ENCODE measurements at places on chromosomes 4 and X.

- DNase-seq: no peak
Observed at GRCh38 chr4:129138810-129139496, 43.0 kb downstream of the C4orf33 start.

GRCh38 chr4:3791910-3792542 is 25.8 kb downstream of the ADRA2C start:
- DNase-seq: no peak

DNA sequence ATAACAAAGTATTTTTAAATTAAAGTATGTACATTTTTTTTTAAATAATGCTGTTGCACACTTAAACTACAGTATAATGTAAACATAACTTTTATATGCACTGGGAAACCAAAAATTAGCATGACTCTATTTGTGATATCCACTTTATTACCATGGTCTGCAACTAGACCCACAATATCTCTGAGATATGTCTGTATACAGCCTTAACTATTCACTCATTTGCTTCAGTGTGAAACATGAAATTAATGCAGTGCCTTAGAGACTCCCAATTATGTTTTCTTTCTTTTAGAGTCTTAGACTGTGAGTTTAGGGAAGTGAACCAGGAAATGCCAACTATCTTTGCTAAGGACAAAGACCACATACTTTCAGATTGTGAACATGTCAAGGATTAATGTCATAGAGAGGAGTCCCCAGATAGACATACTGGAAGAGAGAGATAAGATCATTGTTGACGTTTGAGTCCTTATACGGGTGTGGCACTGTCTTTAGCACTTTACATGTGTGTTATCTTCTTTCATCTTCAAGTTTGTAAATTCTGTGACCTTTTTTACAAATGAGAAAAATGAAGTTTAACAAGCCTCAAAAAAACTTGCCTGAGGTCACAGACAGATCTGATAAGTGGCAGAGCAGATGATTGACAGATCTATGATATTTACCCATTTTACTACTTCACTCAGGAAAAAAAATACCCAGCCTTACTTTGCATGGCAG is 23.2 kb downstream of the CXorf58 start:
- DNase-seq: no peak

- no peak for DNase-seq
Observed at GRCh38 chr4:110617646-110618580, 5.0 kb downstream of the PITX2 start.

DNA sequence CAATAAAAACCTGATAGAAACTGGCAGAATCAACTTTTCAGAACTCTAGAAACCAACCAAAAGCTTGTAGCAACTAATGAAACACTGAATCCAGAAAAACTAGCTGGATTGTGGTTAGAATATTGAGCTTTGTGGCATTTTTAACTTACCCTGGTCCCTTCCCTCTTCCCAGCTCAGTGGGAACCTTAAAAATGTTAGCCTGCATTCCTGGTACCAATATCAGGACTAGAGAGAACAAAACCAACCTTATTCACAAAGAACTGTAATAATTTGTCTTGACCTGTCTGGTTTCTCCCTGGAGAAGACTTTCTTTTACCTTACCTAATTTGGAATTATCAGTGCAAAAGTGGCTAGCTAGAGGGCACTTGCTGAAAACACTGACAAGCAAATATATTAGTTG is 21.2 kb downstream of the SH3D19 start:
- DNase-seq: no peak

GRCh38 chrX:8738588-8739189 is 6.8 kb upstream of the ANOS1 start:
- DNase-seq: no peak

GRCh38 chr4:102036619-102037376 is 246.3 kb downstream of the BANK1 start:
- DNase-seq: no peak

DNA sequence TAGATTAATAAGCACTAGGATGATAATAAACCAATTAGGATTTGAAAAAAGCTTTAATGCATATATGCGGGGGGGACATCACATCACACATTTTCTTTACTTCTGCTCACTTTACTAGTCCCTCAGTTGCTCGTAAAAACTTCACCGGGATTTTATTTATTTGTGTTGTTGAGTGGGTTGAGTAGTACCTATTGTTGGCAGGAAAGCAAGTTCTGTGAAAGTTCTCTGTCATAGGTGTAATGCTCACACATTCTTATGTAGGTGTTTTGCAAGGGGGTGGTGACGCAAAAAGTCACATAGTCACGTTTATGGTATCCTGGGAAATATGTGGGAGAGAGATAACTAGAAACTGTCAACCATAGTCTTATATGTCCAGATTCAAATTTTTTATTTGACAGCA is 65.3 kb downstream of the PDLIM5 start:
- no peak for DNase-seq

DNA sequence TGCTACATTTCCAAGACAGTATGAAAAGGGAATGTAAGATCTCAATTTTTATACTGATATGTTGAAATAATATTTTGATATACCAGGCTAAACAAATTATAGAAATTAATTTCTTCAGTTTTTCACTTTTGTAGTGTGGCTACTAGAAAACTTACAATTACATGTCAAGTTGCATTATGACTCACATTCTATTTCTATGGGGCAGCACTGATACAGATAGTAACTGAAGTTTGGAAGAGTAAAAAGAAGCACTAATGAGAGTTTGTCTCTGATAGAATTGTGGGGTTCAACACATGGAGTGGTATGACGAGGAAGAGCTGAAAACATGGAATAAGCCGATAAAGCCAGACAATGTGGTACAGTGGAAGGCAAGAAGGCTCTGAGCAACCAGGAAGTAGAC is 95.6 kb downstream of the NR3C2 start:
- DNase-seq: no peak

- DNase-seq: no peak
Observed at GRCh38 chr4:103073792-103074438, 2.6 kb downstream of the SLC9B2 start.

DNA sequence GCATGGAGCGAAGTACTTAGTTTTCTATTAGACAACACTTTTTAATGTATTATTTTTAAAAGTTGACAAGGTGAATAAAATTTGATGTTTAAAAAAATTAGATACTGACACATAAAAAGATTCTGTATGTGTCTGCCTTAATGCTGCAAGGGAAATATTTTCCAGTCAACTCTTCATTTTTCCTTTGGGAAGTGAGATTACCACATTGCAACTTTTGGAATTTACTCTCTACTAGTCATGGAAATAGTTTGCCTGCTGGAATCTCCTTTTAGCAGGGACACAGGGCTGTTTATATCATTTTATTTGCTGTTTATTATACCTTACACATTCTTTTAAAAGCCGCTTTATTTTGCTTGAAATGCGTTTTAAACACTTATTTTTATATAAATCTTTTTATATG is 135.1 kb downstream of the MID1 start:
- no peak for DNase-seq

DNA sequence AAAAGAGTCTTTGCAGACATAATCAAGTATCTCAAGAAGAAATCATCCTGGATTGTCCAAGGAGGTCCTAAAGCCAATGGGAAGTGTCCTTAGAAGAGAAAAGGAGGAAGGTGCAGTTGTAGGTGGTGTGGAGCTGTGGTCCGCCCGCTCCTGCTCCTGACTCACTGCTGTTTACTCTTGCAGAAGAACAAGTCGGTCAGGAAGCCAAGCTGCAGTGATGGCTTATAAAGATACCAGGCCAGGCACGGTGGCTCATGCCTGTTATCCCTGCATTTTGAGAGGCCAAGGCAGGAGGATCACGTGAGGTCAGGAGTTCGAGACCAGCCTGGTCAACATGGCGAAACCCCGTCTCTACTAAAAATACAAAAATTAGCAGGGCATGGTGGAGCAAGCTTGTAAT is 66.4 kb upstream of the ATP6AP2 start:
- DNase-seq: no peak

DNA sequence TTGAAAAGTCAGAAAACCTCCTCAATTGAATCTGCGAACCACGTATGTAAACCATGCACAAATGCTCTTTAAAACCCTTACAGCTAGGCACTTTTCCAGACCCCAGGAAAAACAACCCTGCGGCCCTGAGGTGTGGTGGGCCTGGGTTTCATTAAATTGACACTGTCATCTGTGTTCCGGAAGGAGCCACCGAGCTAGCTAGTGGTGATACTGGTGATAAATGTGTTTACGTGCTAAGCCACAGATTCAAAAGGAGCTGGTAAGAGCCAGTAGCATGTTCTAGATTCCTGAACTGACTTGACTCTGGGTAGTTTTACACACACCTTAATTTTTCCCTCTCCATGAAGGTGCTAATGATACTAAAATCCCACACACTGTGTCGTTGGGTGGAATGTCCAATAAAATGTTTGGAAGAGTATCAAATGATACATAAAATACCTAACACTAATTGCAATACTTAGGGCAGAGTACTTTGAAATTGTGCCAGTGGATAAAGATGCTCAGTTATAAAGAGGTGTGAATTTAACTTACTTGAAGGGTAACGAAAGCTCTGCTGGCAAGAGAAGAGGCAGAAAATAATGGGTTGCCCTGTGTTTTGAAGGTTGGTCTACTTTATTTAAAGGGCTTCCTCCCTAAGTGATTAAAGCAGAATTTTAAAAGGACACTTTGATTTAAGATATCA is 8.5 kb downstream of the SMS start:
- DNase-seq: no peak

DNA sequence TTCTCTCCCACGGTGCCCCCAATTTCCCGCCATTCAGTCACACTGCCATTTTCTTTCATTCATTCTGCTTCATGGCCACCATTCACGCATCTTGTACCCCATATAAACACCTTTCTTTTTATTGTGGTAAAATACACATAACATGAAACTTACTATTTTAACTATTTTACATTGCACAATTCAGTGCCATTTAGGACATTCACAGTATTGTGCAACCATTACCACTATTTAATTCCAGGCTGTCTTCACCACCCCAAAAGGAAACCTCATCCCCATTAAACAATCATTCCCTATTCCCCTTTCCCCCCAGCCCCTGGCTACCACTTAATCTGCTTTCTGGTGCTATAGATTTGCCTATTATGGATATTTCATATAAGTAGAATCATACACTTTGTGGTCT is 15.9 kb downstream of the SPACA5 start:
- DNase-seq: no peak

DNA sequence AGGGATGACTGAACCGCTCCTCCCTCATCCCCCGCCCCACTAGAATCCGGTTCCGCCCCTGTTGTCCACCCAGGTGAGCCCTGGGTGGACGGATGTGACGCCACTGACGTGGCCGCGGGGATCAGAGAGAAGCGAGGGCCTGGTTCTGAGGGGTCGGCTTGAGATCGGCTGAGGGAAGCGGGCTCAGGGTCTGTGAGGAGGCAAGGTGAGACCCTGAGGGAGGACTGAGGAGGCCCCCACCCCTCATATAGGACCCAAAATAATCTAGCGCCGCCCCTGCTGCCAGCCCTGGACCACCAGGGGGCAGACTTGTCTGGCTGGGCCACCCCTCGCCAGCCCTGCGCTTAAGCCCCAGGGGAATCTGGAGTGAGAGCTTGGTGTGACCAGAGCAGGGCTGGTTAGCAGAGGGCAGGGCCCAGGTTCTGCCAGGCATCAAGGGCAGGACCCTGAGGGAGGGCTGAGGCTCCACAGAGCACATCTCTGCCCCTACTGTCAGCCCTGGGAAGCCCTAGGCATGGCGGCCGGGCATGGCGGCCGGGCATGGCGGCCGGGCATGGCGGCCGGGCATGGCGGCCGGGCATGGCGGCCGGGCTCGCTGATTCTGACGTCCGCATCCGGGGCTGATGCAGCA is at the start of gene MAGEA8:
MAGEA8 (plus strand) TSS at position 103 of the 631 bp plus-strand sequence. CDS start 3,090 bp downstream, outside the sequence.
- no peak for DNase-seq

- DNase-seq: no peak
Observed at GRCh38 chr4:154908168-154908567, 127.1 kb downstream of the RBM46 start.

- no peak for DNase-seq
Observed at GRCh38 chrX:44733931-44734330, 109.9 kb upstream of the DUSP21 start.

GRCh38 chr4:43587758-43588157 is 695.2 kb downstream of the GRXCR1 start:
- DNase-seq: no peak

DNA sequence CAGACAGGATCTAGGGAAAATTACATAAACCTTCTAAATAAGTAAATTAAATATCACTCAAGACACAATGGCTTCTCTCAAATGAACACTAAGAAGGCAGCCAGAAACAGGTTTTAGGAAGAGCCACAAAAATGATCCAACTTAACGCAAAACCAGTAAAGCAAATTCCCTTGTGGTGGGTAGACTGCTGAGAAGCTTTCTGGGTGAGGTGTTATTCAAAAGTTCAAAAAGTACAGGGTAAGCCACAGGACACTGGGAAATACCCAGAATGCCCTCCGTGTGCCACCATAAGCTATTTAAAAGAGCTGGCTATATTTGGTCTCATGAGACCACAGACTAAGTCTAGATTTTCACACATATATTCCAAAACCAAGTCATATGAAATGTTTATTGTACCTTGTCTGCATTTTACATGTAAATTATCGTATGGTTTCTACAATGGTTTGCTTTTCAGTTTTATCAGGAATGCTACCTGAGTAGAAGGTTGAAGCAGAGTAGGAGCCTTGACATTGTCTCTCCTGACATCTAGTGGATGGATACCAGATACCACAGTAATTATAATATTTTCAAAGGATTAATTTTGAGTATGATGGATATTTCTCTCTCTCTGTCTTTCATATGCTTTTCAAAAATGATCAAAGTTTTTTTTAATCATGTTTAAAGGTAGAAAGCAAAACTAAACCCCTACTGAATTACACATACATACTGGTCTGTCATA is 109.3 kb upstream of the KLHL13 start:
- DNase-seq: no peak

- no peak for DNase-seq
Observed at GRCh38 chr4:87086143-87086805, 134.1 kb downstream of the KLHL8 start.

DNA sequence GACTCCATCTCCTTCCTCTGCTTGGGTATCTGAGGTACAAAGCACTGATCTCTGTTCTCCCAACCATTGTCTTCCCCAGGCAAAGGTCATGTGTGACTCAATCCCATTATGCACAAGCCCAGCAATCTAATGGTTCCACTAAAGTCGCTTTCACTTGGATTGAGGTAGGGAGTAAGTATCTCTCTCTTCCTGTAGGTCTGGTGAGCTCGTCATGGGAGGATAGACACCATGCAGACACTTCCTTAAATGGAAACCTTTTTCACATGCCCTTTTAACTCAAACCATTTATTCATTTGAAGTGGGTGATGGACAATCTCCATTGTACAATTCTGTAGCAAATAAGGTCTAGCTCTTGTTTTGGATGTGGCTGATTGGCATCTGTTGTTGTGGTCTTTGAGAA is 245.2 kb upstream of the CLNK start:
- no peak for DNase-seq

DNA sequence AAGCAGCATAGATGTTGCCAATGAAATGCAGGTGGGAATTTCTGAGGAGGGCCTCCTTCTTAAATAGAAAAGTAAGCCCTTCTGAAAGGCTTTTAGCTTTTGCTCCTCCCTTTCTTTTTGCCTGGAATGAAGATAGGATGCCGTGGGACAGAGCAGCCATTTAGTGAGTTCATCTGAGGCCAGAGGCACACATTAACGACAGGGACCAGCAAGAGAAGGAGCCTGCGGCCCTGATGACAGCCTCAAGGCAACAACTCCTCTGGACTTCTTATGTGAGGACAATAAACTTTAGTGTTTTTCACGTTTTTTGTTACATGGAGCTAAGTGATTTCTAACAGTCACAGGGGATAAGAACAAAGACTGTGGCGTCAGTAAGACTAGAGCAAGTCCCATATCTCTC is 1.1 kb upstream of the BDH2 start:
- no peak for DNase-seq

- no peak for DNase-seq
Observed at GRCh38 chrX:112874175-112874574, 33.5 kb upstream of the AMOT start.

GRCh38 chrX:51144828-51145442 is 187.7 kb upstream of the NUDT10 start:
- no peak for DNase-seq

GRCh38 chr4:125444166-125444565 is 129.4 kb downstream of the FAT4 start:
- no peak for DNase-seq

Data from SIG-M5 (cell line).